Aorta (tissue), 5 donors: ENCODE measurements at places on chromosomes 3 and 15. TPM values are rescaled to one million over a fixed set of nuclear protein-coding genes. Genes with fewer than 3 reads are reported as not detected.

The RPS27L gene
- total RNA-seq = 179 TPM

The CHRFAM7A gene
- 13.2 TPM for total RNA-seq

The LRTM1 gene
- not detected for total RNA-seq

The P2RY1 gene
- 3.1 TPM for total RNA-seq

The SLC22A14 gene
- 0.42 TPM for total RNA-seq

The RBM15B gene
- 22.4 TPM for total RNA-seq

The CYP19A1 gene
- 3.2 TPM for total RNA-seq

The PRR20G gene
- not detected for total RNA-seq

The HPS3 gene
- total RNA-seq = 32.2 TPM

The DNASE1L3 gene
- 4.3 TPM for total RNA-seq

The PLA2G4E gene
- not detected for total RNA-seq

The SPSB4 gene
- 2.0 TPM for total RNA-seq

The TMPRSS7 gene
- total RNA-seq = not detected

GRCh38 chr3:113514265-113514769 lies 639 bp downstream of the SPICE1 start:
- no peak for DNase-seq
- peak overlapping the region; percentile 0 for H3K27ac ChIP-seq
- no peaks in the 10 kb centered on the region for H3K4me1 ChIP-seq

GRCh38 chr3:155585384-155585783 lies 159.5 kb downstream of the PLCH1 start:
- no peak overlapping the region for H3K27ac ChIP-seq
- H3K4me1 ChIP-seq = no peaks in the 10 kb centered on the region
- no peaks in the 10 kb centered on the region for H3K36me3 ChIP-seq
- no peaks in the 10 kb centered on the region for H3K27me3 ChIP-seq
- H3K4me3 ChIP-seq = no peak overlapping the region

DNA sequence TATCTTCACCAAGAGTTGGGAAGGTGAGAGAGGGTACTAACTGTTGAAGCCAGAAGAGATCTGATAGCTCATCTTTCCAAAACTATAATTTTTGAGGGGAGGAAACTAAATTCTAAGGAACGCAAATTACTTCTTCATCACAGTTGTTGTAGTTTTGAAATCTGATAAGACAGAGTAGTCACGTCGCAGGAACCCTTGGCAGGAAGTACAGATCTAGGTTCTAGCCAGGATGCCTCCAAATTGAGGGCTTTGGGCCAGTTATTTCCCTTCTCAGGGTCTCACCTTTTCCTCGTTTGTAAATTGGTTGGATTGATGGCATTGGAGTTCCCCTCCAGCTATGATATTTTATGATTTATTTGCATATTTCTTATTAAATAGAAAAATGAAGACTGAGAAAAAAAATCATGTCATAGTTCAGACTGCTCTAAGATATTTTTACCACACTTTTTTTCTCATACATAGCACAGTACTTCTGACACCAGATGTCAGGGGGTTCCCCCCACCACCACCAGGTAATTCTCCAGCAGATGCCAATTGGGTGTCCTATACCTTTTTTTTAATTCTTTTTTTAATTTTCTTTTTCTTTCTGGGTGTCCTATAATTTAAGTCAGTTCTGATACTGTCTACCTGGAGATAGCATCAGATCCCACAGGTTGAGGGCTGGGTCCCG lies 32.3 kb upstream of the APH1B start:
- no peaks in the 10 kb centered on the region for H3K4me1 ChIP-seq
- no peak overlapping the region for H3K27ac ChIP-seq

- H3K27ac ChIP-seq = no peak overlapping the region
- H3K27me3 ChIP-seq = no peaks in the 10 kb centered on the region
Observed at GRCh38 chr3:150292891-150293290, 115.2 kb upstream of the TSC22D2 start.

GRCh38 chr3:163878396-163878795 lies 1199.9 kb downstream of the SI start:
- no peaks in the 10 kb centered on the region for H3K4me1 ChIP-seq
- no peak for DNase-seq
- H3K27me3 ChIP-seq = no peaks in the 10 kb centered on the region
- no peak overlapping the region for H3K4me3 ChIP-seq
- H3K36me3 ChIP-seq = no peaks in the 10 kb centered on the region

- no peaks in the 10 kb centered on the region for H3K27me3 ChIP-seq
- no peak for DNase-seq
- H3K36me3 ChIP-seq = no peaks in the 10 kb centered on the region
- no peak overlapping the region for H3K4me3 ChIP-seq
- H3K27ac ChIP-seq = no peak overlapping the region
Observed at GRCh38 chr3:150239766-150240165, 168.3 kb upstream of the TSC22D2 start.

- H3K27me3 ChIP-seq = no peaks in the 10 kb centered on the region
- H3K27ac ChIP-seq = no peak overlapping the region
- no peak for DNase-seq
- H3K36me3 ChIP-seq = no peaks in the 10 kb centered on the region
- no peak overlapping the region for H3K4me3 ChIP-seq
Observed at GRCh38 chr3:60983906-60984305, 267.3 kb downstream of the FHIT start.

- no peak overlapping the region for H3K4me3 ChIP-seq
- H3K27me3 ChIP-seq = no peaks in the 10 kb centered on the region
- H3K36me3 ChIP-seq = no peaks in the 10 kb centered on the region
Observed at GRCh38 chr15:45106002-45106790, 7.8 kb downstream of the DUOX2 start.

DNA sequence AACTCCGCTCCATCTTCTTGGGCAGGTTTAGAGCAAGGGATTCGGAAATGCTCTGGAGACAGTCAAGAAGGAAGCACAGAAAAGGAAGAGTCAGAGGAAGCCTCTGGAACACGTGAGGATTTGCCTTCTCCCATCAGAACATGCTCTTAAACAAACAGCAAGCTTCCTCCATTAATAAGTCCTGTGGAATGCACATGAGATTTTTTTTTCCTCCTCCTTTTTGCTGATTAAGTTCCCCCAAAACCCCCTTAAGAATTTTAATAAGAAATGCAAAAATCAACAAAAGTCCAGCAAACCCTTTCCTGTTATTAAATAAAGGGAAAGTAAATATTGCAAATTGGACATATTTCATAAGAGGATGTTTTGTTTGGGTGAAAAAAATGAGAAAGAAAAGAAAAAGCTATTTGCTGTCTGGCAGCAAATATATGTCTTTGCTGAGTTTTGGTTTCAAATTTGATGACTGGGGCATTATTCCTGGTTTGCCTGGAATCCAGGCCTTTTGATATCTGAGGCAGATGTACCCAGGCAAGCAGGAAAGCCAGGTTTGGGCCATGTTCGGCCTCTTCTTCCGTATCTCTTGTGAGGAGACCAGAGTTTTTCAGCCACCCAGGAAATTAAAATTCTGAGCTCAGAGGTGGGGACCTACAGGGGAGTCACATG lies 7.9 kb upstream of the TSEN2 start:
- no peaks in the 10 kb centered on the region for H3K27me3 ChIP-seq
- no peaks in the 10 kb centered on the region for H3K4me1 ChIP-seq
- H3K27ac ChIP-seq = no peak overlapping the region
- no peak overlapping the region for H3K4me3 ChIP-seq
- DNase-seq = no peak

- no peaks in the 10 kb centered on the region for H3K27me3 ChIP-seq
- no peak overlapping the region for H3K4me3 ChIP-seq
- H3K4me1 ChIP-seq = no peaks in the 10 kb centered on the region
Observed at GRCh38 chr3:127166501-127167065, 26.3 kb upstream of the PRR23E start.

- H3K4me1 ChIP-seq = peaks cover 10% of the 10 kb centered on the region
- H3K27me3 ChIP-seq = no peaks in the 10 kb centered on the region
- DNase-seq = no peak
- no peak overlapping the region for H3K4me3 ChIP-seq
- no peak overlapping the region for H3K27ac ChIP-seq
Observed at GRCh38 chr15:58518626-58519025, 86.8 kb downstream of the LIPC start.

DNA sequence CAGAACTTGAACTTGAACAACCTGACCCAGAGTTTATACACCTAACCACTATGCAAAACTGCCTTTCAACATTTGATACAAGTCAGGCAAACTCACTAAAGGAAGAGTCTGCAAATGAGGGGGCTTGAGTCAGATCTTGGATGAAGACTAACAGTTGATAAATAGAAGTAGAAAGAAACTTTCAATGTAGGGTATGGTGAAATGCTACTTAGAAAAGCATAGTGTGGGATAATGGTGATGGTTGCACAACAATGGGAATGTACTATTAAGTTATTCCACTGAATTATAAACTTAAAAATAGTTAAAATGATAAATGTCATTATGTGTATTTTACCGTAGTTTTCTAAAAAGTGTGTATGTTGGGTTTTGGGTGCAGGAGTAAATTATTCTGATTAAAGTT lies 19.7 kb upstream of the ZNF280D start:
- DNase-seq = no peak
- H3K36me3 ChIP-seq = no peaks in the 10 kb centered on the region
- no peaks in the 10 kb centered on the region for H3K27me3 ChIP-seq
- no peak overlapping the region for H3K27ac ChIP-seq
- H3K4me3 ChIP-seq = no peak overlapping the region
- H3K4me1 ChIP-seq = no peaks in the 10 kb centered on the region

- no peaks in the 10 kb centered on the region for H3K36me3 ChIP-seq
- no peaks in the 10 kb centered on the region for H3K4me1 ChIP-seq
- H3K4me3 ChIP-seq = no peak overlapping the region
- no peak for DNase-seq
Observed at GRCh38 chr3:183330881-183331280, 77.8 kb downstream of the B3GNT5 start.

DNA sequence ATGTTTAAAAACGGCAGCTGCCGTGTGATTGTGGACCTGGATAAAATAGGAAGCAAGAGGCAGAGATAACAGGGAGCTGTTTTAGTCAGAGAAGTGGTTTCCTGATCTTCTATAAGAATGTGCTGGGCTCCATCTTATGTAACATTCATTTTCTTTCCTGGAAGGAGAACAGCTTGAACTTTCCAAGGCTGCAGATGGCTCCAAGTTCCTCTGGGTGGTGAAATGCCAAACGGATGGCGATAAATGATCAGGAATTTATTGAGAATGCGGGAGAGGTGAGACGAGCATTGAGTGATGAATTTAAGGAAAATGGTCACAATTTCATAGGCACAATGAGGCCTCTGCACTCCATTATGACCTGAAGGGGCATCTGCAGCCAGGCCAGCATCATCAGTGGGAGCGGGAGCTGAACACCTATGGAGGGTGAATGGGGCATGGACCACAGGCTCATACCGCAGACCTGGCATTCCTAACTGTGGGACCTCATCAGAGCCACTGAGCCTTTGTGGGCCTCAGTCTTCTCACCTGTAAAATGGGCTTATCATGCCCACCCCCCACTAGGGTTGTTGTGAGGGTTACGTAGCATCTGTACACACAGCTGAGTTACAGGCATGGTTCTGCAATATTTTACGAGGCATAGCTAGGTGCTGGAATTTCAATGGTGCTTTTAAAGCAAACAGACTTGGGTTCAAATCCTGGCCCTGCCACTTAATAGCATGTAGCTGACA lies 17.1 kb downstream of the MGLL start:
- DNase-seq = no peak
- H3K4me3 ChIP-seq = no peak overlapping the region
- H3K27me3 ChIP-seq = no peaks in the 10 kb centered on the region

- no peaks in the 10 kb centered on the region for H3K4me1 ChIP-seq
- H3K36me3 ChIP-seq = no peaks in the 10 kb centered on the region
- H3K4me3 ChIP-seq = no peak overlapping the region
- H3K27ac ChIP-seq = no peak overlapping the region
- DNase-seq = no peak
Observed at GRCh38 chr3:32815841-32816438, 1.9 kb upstream of the TRIM71 start.

GRCh38 chr3:11720304-11720898 lies 76.7 kb upstream of the VGLL4 start:
- peak overlapping the region; percentile 73 for H3K4me3 ChIP-seq
- peak; percentile 91 for DNase-seq
- H3K36me3 ChIP-seq = no peaks in the 10 kb centered on the region
- H3K4me1 ChIP-seq = no peaks in the 10 kb centered on the region

- H3K27me3 ChIP-seq = no peaks in the 10 kb centered on the region
- no peak overlapping the region for H3K27ac ChIP-seq
- H3K4me1 ChIP-seq = no peaks in the 10 kb centered on the region
- no peak overlapping the region for H3K4me3 ChIP-seq
- DNase-seq = no peak
Observed at GRCh38 chr15:85063522-85064079, 81.9 kb downstream of the PDE8A start.

GRCh38 chr3:114506591-114507300 lies 212.9 kb downstream of the TIGIT start:
- no peaks in the 10 kb centered on the region for H3K36me3 ChIP-seq
- DNase-seq = no peak
- H3K4me3 ChIP-seq = no peak overlapping the region

- no peaks in the 10 kb centered on the region for H3K27me3 ChIP-seq
- DNase-seq = no peak
- no peak overlapping the region for H3K4me3 ChIP-seq
- H3K4me1 ChIP-seq = no peaks in the 10 kb centered on the region
Observed at GRCh38 chr15:39360452-39360851, 220.4 kb upstream of the THBS1 start.

- peak overlapping the region; percentile 82 for H3K27ac ChIP-seq
- no peaks in the 10 kb centered on the region for H3K36me3 ChIP-seq
- no peaks in the 10 kb centered on the region for H3K27me3 ChIP-seq
- no peak for DNase-seq
- peaks cover 3% of the 10 kb centered on the region for H3K4me1 ChIP-seq
Observed at GRCh38 chr15:37020852-37021251, 79.5 kb downstream of the MEIS2 start.

- no peak for DNase-seq
- H3K27ac ChIP-seq = no peak overlapping the region
- peaks cover 2% of the 10 kb centered on the region for H3K4me1 ChIP-seq
Observed at GRCh38 chr3:100269410-100270214, 8.8 kb downstream of the TBC1D23 start.

DNA sequence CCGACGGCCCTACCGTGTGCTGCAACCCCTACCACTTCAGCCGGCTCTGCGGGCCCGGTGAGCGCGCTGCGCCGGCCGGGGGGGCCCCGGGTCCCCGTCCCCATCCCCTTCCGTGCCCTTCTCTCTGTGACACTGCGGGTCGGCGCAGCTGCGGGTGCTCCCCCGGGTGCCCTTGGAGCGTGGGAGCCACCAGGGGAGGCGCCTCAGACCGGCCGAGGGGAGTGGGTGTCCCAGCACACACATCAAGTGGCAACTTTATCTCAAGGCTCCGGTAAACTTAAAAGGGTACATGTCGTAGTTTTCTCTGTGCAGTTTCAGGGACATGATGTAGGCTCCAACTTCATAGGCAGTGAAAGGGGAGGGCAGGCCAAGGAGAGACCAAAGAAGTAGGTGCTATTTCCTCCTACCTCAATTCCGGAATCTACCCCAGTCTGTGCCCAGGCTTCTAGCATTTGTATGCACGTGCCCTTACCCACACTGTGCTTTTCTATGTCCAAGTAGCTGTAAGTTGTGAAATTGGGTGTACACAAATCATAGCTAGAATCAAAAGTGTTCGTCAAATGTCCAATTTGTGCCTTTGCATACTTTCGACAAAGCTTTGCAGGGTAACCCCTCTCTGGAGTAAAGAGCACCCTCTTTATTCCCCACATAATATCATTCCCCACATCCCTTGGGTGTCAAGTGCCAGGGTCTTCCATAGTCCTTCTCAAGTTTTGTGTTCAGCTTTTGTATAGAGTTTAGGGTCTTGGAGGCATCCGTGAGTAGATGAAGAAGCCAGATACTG lies 2.2 kb downstream of the SMAD6 start:
- peak overlapping the region; percentile 96 for H3K4me3 ChIP-seq
- peak overlapping the region; percentile 16 for H3K27ac ChIP-seq
- no peaks in the 10 kb centered on the region for H3K4me1 ChIP-seq
- H3K36me3 ChIP-seq = no peaks in the 10 kb centered on the region

GRCh38 chr3:29475854-29476253 lies 195.0 kb downstream of the RBMS3 start:
- H3K27ac ChIP-seq = no peak overlapping the region
- peaks cover 4% of the 10 kb centered on the region for H3K4me1 ChIP-seq
- no peaks in the 10 kb centered on the region for H3K36me3 ChIP-seq
- H3K27me3 ChIP-seq = no peaks in the 10 kb centered on the region
- DNase-seq = no peak
- H3K4me3 ChIP-seq = no peak overlapping the region
